Bronchial epithelial cell (primary cell): ENCODE measurements at places on chromosomes 1 and 21.

- no peak for DNase-seq
These were observed 14.4 kb downstream of the UROD start for GRCh38 chr1:45026446-45026845.

- no peak for DNase-seq
These were observed 8.5 kb downstream of the TTC39A start for GRCh38 chr1:51321924-51322280.

GRCh38 chr1:211783897-211784296 is 46.7 kb downstream of the LPGAT1 start:
- no peak for DNase-seq

GRCh38 chr1:23559985-23560741 is 862 bp upstream of the ID3 start:
- DNase-seq: no peak

DNA sequence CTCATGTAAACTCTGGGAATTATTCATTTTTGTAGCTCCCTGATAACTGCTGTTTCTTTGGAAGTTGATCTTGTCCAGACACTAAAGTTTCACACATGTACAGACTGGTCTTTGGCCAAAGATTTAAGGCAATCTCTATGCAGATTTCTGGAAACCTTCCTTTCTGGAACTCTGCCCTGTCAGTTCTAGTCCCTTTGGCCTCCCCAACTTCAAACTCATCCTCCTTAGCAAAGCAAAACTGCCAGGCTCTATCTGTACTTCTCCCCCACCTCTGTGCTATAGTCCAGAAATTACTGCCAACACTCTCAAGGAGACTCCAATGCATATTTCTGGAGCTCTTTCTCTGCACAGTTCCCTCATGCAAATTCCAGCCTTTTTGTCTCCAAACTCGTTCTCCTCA is 36.5 kb downstream of the C1orf198 start:
- DNase-seq: no peak

DNA sequence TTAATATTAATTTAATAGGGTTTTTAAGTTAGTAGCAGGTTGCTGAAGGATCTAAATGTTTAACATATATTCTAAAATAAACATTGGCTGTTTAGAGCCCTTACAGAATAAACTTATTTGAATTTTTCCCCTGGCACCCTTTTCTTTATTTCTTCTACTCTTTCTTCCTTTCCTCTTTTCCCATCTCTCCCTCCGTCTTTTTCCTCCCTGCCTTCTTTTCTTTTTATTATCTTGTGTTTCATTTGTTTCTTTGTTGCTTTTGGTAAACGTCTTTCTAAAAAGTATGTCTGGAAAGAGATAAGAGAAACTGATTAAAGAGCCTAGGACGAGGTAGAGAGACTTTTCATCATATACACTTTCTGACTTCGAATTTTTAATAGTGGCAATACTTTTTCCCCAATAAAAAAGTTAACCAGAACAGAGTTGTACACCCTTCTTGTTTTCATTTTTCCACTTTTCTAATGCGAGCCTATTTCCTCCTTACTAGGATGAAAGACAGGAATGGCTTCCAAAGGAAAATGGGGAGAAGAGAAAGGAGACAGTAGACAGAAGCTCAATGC is 39.5 kb upstream of the ATF3 start:
- no peak for DNase-seq

DNA sequence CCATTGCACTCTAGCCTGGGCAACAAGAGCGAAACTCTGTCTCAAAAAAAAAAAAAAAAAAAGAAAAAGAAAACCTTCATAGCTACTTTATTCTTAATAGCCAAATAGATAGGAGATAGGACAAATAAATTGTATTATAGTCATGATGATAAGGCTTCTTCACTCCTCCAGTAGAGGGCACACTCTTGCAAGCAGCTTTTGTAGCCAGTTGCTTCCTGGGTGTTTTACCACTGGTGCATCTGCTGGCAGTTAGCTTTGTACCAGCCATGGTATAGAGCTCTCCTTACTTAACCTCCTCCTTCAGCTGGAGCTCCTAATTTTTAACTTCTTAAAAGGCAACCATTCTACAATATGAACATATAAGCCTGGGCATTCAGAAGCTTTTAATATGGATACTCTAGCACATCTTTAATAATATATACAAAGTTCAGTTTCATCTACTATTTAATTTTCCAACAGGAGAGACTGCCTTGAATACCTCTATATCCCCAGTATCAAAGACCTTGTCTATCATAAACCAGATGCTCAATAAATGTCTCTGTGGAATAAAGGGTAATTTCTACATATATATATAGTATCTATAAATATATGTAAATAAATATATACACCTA is 35.8 kb downstream of the EVI5 start:
- peak; percentile 68 for DNase-seq

GRCh38 chr1:237638555-237638954 is 252.2 kb downstream of the ZP4 start:
- DNase-seq: no peak

- DNase-seq: no peak
These were observed 157.2 kb upstream of the COL11A1 start for GRCh38 chr1:103265551-103265950.

- peak; percentile 31 for DNase-seq
These were observed 86.4 kb upstream of the C1orf21 start for GRCh38 chr1:184300446-184300845.

GRCh38 chr1:8430476-8430875 is 112.6 kb downstream of the SLC45A1 start:
- DNase-seq: no peak

DNA sequence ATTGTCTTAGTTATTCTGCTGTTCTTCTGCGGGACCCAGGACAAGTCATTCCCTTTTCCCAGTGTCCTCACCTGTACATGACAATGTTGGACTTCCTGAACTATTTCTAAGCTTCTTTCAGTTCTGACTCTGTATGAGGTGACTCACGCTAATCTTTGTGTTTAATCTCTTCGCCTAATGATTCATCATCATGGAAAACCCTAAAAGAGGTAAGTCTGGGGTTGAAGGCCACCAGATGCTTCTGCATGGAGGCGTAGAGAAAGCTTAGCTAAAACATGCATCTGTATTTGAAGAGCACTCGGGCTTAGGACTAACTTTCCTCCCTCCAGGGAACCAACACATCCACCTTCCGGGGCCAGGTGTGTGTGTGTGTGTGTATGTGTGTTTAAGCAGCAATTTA is 7.4 kb downstream of the SPRR5 start:
- DNase-seq: peak; percentile 97

DNA sequence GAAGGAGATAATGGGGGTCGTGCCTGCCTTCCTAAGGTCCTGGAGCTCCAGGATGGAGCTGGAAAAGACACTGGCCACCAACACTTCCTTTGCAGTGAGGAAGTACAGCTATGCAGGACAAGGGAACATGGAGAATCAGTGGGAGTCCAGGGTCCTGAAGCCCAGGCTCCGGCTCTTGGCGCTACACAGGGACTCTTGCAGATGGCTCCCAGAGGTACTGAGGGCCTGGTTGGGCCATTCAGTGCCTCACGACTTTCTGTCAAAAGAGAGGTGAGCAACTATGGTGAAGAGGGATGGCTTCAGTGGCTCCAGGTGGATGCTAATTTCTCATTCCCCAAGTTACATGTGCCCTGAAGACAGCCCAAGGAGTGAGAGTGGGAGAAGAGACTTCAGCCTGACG is 1.8 kb upstream of the ETNK2 start:
- DNase-seq: no peak

DNA sequence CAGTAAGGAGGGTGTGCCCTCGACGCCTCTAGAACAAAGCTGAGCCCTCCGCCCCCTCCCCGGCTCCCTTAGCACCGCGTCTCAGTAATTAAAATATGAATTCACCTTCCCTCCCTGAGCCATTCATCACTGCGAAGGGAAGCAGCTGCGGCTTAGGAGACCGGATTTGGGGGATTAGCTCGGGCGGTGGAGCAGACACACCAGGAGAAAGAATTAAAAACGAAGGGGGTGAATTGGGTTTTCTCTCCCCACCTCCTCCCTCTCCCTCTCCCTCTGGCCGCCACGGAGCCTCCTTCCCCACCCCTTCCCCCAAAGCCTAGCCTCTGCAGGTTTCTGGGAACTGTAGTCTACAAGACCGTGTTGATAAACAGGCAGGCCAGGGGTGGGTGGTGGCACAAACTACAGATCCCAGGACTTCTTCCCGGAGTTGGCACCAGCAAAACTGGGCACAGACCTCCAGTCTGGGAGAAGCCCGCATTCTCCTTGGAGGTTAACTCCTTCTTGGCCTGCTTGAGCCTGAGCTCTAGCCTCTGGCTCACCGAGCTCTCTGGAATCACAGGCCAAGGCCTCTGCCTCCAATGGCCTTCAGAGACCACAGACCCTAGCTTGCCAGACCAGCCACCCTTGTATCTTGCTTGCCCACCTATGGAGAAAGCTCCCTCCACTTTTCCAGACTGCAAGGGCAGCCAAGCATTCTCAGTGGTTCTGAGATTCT is 10.8 kb downstream of the BLACAT1 start:
- no peak for DNase-seq

DNA sequence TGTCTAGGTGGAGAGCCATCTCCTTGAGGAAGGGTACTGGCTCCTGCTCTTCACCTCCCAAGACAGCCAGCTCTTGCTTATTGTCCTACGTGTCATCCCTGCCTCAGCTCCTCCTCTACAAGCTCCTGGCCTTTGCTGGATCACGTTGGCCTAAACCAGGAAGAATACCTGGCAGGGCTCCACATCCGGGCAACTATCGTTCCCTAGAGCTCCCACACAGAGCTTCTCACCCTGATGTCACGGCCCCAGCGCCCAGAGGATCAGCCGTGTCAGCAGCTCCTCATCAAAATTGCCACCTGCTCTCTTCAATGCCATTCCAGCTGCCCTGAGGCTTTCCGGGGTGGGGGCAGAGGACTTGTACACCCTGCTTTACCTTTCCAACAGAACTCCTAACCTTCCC is 1.9 kb upstream of the TPM3 start:
- DNase-seq: peak; percentile 84

- no peak for DNase-seq
These were observed 54.9 kb downstream of the IVNS1ABP start for GRCh38 chr1:185262151-185262550.

- DNase-seq: no peak
These were observed 31.4 kb downstream of the SLC30A7 start for GRCh38 chr1:100927276-100927675.

DNA sequence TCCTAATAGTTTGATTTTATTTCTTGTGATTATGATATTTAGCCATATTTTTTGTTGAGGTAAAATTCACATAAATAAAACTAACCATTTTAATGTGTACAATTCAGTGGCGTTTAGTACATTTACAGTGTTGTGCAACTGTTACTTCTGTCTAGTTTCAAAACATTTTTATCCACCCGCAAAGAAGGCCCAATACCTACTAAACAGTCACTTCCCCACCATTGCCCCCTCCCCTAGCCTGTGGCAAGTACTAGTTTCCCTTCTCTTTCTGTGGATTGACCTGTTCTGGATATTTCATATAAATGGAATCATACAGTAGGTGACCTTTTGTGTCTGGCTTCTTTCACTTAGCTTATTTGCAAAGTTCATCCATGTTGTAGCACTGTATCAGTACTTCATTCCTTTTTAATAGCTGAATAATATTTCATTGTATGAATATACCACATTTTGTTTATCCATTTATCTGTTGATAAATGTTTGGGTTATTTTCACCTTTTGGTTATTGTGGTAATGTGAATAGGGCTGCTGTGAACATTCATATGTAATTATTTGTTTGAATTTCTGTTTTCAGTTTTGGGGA is 4.1 kb downstream of the FLVCR1 start:
- DNase-seq: no peak
